Tongue (tissue), 3 donors: ENCODE measurements at places on chromosomes 1 and 21. TPM values are rescaled to one million over a fixed set of nuclear protein-coding genes. Genes with fewer than 3 reads are reported as not detected.

Gene KRTAP11-1
- total RNA-seq, result not detected

Gene VCAM1
- total RNA-seq, result 40.3 TPM

Gene FCN3
- 0.82 TPM for total RNA-seq

Gene CAPN9
- total RNA-seq, result 0.82 TPM
